ENCODE measurements at places on chromosomes 5 and 9.

GRCh38 chr5:25119650-25120049 is 474.9 kb upstream of the CDH10 start:
- H3K4me1 ChIP-seq, result no peaks in the 10 kb centered on the region
- DNase-seq, result peak; percentile 33
- no peaks in the 10 kb centered on the region for H3K36me3 ChIP-seq
- H3K27me3 ChIP-seq, result no peaks in the 10 kb centered on the region

GRCh38 chr9:32264170-32264864 is 120.1 kb upstream of the ACO1 start:
- H3K4me1 ChIP-seq, result no peaks in the 10 kb centered on the region
- H3K4me3 ChIP-seq, result no peak overlapping the region
- no peak overlapping the region for H3K27ac ChIP-seq
- no peaks in the 10 kb centered on the region for H3K27me3 ChIP-seq
- H3K36me3 ChIP-seq, result no peaks in the 10 kb centered on the region
- peak; percentile 40 for DNase-seq

DNA sequence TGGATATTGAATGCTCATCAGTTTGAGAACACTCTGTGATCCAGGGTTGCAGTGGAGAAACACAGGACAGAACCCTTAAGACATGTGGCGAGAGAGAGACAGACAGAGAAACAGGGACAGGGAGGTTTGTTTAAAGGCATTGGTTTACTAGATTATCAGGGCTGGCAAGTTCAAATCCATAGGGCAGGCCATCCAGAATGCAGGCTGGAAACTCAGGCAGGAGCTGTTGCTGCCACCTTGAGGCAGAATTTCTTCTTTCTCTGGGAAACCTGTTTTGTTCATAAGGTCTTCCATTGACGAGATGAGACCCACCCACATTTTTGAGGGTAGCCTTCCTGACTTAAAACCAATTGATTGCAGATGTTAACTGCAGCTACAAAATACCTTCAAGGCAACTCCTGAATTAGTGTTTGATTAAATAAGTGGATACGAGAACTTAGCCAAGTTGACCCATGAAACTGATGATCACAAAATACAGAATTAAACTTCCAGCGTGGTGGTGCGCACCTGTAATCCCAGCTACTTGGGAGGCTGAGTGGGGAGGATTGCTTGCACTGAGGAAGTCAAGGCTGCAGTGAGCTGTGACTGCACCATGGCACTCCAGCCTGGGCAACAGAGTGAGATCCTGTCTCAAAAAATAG is 55.9 kb downstream of the NSUN2 start:
- peak; percentile 59 for DNase-seq
- peaks cover 17% of the 10 kb centered on the region for H3K27me3 ChIP-seq
- no peaks in the 10 kb centered on the region for H3K36me3 ChIP-seq

- no peaks in the 10 kb centered on the region for H3K4me1 ChIP-seq
- H3K27ac ChIP-seq, result no peak overlapping the region
- no peak overlapping the region for H3K4me3 ChIP-seq
Measured at GRCh38 chr5:159536166-159536565, 205.9 kb upstream of the IL12B start.

DNA sequence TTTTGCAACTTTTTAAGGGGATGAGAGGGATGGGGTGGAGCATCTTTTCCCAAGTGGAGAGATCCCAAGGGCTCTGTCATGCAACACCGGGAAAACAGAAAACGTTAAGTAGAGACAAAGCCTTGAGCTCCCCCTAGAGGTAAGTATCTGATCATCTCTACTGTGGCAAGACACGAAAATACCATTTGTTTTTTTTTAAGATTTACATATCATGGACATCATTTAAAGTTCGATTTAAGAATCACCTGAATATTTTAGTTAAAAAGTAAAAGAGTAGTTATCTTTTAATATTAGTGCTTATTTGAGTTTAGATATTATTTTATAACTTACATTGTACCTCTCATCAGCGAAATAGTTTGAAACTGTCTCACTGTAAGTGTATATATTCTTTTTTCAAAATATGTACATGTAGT is 200.4 kb downstream of the LRRC70 start:
- no peak overlapping the region for H3K27ac ChIP-seq
- H3K27me3 ChIP-seq, result no peaks in the 10 kb centered on the region
- peak; percentile 59 for DNase-seq
- H3K4me3 ChIP-seq, result no peak overlapping the region
- no peaks in the 10 kb centered on the region for H3K36me3 ChIP-seq
- peaks cover 4% of the 10 kb centered on the region for H3K4me1 ChIP-seq

DNA sequence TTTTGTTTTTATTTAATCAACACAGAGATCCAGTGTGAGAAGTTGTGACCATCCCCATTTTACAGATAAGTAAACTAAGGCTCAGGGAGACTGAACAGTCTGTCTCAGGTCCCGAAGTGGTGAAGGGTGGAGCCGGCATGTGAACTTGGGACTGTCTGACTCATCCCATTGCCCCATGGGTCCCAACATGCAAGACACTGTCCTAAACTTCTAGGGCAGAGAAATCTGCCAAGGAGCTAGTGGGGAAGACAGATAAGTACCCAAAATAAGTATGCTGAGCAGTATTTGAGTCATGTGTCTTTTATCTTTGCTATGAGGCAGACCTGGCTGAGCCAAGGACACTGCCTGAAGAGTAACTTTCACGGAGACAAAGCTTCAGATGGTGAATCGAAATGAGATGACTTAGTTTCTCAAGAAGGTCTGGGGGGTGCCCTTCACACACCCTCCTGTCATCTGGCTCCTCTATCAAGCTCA is 64.3 kb upstream of the SLC25A51 start:
- DNase-seq, result no peak
- H3K4me3 ChIP-seq, result no peak overlapping the region
- no peaks in the 10 kb centered on the region for H3K36me3 ChIP-seq
- no peak overlapping the region for H3K27ac ChIP-seq

- no peaks in the 10 kb centered on the region for H3K27me3 ChIP-seq
- H3K36me3 ChIP-seq, result no peaks in the 10 kb centered on the region
- H3K4me1 ChIP-seq, result no peaks in the 10 kb centered on the region
Measured at GRCh38 chr5:155154973-155155372, 141.4 kb downstream of the KIF4B start.

DNA sequence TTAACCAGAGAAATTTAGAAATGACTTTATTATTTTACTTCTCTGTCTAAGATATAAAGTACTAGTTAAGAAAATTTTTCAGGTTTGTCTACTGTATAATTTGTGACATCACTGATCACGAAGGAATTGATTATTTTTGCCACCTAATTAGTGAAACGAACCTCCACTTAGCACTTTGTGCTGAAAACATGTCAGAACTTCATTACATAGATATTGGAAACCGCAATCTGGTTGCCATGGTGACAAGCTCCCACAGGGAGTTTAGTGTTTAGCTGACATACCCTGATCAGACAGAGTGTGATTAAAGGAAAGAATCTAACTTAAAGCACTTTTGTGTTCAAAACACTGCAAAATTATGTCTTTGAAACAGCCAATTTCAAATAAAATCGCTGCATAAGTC is 668.4 kb upstream of the CCNG1 start:
- DNase-seq, result no peak
- no peak overlapping the region for H3K27ac ChIP-seq

GRCh38 chr5:32123058-32123805 is 50.9 kb downstream of the GOLPH3 start:
- H3K27me3 ChIP-seq, result no peaks in the 10 kb centered on the region
- H3K27ac ChIP-seq, result no peak overlapping the region
- DNase-seq, result no peak
- H3K4me1 ChIP-seq, result no peaks in the 10 kb centered on the region
- H3K36me3 ChIP-seq, result peaks cover 83% of the 10 kb centered on the region
